CD8-positive, alpha-beta memory T cell (primary cell): ENCODE measurements at places on chromosomes 12 and 14.

GRCh38 chr12:50099302-50100008 is 4.4 kb upstream of the GPD1 start:
- no peak for DNase-seq

- DNase-seq, result no peak
These were observed 5.3 kb downstream of the GRIN2B start for GRCh38 chr12:13976028-13976584.

DNA sequence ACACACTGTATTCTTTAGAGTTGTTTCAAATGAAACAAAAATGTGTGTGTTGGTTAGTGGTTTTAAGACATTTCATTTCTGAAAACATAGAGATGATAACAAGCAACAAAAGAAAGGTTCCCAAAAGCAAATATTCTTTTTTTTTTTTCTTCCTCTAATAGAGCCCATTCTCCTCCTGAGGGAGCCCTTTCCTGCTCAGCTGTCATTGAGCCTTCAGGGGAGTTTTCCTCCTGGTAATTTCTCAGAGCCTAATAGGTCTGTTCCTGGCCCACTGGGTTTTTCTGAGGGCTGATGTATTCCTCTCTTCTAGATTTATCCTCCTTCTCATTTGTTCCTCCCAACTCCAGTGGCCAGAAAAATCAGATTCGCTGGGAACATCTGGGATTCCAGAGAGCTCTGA is 654.5 kb downstream of the NOVA1 start:
- no peak for DNase-seq

GRCh38 chr12:124786061-124786964 is 77.4 kb downstream of the SCARB1 start:
- no peak for DNase-seq

DNA sequence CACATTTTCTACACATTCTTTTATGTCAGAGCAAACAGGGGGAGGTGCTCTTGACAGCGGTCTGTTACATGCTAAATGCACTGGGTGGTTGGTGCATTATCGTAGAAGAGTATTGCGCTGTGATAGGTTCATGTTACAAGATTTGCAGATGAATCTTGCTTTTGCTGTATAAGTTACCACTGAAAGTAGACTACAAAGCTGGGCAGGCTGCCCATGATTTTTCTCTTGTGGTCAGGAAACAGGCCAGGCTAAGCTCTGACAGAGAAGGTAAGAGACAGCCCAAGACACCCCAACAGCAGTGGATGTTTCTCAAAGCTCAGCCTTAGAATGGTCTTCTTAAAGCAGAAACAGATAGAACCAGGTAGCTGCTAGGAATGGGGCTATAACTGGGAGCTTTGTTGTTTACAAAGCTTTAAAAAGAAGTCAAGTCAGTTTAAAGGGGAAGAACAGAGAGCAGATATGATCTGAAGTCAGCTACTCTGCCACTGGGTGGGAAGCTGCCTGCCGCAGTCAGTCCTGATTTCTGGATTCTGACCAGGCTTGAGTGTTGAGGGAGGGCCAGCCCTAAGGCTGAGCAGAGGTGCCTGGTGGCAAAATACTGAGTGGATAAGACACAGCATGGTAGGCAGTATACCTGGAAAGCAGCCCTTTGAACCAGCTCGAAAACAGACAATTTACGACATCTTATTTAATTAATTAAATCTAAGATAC is 9.4 kb downstream of the KCNA1 start:
- no peak for DNase-seq

DNA sequence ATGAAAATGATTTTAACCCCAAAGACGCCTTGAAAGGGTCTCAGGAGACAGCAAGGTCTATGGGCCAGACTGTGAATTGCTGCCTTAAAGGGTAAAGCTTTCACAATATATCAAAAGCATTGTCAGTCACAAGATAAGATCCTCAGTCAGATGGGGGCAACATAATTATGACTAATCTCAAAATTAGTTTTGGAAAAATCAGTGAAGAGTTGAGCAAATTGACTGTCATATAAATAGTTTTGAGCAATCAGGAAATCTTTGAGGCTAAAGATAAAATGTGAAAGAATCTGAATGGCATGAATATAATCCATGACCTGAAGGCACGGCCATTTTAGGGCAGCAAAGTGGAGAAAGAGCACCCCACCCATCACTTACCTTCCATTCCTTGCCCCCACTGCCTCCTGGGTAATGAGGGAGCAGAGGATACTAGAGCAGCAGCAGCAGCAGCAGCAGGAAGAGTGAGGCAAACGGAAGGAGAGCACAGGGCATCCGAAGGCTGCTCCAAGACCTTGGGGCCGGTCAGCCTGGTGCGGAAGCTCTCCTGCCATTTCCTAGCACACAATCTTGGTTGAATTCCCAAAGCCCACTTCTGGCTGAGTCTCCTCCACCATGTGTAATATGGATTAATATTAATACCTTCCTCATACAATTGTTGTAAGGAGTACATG is 7.0 kb downstream of the STON2 start:
- no peak for DNase-seq
